ENCODE measurements at places on chromosomes 6 and 20.

DNA sequence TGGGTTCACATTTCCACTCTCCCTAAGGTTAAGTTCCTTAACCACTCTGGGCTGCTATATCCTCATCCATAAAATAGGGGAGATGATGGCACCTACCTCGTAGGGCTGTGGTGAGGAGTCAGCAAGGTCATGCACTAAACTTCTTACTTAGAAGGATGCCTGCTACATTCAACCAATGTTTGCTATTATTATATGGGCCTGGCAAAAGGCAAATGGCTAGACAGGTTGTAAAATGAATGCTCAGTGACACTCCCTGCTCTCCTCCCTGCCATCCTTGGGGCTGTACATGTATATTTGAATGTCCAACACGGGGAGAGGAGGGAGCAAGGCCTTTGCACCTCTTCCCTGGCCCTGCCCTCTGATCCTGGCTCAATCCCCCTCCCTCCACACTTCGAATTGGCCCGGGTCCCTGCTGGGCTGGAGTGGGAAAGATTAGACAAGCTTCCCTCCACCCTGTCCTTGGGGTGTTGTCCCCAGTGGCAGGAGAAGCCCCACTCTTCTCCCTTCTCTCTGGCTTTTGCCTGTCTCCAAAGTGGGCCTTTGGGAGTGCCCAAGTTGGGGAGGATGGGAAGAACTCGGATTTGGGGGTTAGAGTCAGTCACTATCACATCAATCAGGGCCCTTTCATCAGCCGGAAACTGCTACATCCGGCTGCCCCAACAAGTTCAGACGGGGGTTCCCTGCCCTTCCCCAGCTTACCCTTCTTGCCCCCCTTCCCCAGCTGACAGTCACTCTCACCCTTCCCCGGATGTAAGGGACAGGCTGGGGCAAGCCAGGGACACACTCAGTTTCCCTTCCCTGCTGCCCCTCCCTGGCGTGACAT lies 36.3 kb upstream of the VEGFA start:
- DNase-seq: no peak

- DNase-seq: peak; percentile 39
Measured at GRCh38 chr6:112927641-112928320, 580.7 kb downstream of the RFPL4B start.

DNA sequence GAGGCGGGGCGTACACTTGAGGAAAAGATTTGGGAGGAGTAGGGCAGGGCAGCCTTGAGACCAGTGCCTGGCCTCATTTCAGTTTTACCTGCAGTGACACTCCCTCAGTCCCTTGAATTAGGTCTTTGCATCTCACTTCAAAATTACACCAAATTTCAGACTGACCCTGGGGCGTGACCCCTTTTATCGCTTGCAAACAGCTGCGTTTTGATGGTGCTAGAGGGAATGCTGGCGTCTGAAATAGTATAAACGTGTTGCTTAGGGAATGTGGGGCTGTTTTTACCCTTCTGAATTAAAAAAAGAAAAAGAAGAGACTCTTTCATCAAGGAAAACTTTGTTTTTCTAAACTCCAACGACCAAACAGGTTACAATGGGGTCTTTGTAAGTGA lies 21.0 kb downstream of the COL9A1 start:
- no peak for DNase-seq

- DNase-seq: no peak
Measured at GRCh38 chr20:8292793-8293192, 160.7 kb downstream of the PLCB1 start.

DNA sequence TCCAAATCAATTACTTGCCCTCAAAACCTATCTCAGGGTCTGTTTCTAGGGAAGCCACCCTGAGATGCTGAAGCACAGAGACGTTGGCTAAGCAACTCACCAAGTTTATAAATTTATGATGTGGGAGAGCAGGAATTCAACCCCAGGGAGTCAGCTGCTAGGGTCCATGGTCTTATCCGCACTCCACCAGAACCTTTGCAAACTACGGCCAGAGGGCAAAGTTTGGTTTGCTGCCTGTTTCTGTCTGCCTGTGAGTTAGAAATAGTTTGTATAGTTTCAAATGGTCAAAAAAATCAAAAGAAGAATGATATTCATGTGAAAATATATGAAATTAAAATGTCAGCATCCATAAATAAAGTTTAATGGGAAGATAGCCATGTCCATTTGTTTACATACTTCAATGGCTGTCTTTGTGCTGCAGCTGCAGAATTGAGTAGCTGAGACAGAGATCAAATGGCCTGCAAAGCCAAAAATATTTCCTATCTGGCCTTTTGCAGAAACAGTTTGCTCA lies 83.7 kb upstream of the ZFP64 start:
- DNase-seq: no peak

DNA sequence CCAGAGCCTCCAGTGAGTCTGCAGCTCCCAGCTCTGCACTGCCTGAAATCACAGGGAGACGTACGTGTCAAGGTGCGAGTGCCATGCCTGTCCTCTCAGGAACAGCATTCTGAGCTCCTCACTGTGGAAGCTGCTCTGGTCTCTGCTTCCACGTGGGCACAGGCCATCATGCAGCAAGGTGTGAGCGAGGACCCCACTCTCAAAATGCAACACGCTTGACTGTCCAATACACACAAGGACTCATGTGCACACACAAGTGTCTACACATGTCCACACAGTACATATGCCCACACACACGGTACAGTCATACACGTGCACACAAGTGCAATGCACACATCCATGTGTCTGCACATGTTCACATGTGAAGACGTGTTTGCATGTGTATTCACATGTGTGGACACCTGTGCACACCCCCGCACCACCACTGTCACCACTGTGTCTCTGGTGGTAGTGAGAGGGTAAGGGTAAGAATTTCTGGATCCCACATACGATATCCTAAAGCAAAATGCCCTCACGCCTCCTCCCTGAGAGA lies 260.5 kb downstream of the DLL1 start:
- no peak for DNase-seq

DNA sequence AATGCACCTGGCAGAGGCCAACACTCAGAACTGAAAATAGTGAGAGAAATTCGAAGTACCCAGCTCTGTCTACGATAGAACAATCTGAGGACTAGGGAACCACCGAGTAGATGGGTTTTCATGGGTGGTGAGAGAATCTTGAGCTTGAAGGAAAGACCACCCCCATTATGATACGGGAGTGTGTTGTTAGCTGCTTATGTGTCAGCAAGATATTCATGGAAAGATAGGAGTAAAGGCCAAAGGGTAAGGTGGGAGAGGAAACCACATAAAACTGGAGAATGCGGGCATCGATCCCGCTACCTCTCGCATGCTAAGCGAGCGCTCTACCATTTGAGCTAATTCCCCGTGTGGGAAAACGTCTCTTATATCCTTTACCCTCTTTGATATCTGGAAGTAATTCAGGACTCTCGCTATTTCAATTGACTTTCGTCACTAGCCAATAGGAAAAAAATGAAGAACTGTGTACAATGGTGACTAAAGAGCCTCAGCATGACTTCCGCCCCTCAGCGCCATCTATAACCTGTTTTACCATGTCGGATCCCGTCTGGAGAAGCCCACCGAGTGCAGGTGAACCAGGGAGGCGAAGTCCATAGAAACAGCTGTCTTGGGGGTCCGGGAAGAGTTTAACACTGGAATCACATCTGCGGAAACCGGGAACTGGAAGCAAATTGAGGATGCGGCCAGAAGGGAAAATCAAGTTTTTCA lies 25.0 kb upstream of the ABT1 start:
- peak; percentile 90 for DNase-seq

DNA sequence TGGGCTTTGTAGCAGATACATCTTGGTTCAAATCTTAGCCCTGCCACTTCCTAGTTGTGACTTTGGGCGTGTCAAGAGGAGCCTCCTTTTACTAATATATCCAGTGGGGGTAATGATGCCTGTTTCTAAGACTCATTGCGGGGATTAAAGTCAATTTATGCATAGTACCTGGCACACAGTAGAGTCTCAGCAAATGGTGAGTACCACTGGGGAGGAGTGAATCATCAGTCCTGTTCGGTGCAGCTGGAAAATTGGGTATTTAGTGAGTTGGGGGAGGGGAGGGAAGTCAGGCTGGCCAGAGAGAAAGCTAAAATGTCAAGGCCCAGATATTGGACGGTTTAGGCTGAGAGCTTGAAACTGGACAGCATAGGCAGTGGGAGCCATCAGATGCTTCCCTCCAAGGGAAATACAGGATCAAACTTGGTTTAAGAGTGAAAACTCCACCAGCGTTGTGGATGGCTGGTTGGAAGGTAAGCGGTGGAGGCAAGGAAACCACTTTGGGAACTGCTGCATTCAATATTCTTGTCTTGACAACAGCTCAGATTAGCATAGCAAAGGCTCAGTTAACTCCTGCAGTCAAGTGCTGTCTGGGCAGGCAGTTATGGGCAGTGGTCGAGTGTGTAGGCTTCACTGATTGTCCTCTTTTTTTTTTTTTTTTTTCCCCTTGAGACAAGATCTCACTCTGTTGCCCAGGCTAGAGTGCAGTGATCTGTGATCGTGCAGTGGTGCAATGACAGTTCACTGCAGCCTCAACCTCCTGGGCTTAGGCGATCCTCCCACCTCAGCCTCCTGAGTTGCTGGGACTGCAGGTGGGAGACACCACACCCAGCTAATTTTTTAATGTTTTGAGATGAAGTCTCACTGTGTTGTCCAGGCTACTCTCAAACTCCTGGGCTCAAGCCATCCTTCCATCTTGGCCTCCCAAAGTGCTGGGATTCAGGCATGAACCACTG lies 12.9 kb downstream of the PPP1R16B start:
- DNase-seq: no peak

DNA sequence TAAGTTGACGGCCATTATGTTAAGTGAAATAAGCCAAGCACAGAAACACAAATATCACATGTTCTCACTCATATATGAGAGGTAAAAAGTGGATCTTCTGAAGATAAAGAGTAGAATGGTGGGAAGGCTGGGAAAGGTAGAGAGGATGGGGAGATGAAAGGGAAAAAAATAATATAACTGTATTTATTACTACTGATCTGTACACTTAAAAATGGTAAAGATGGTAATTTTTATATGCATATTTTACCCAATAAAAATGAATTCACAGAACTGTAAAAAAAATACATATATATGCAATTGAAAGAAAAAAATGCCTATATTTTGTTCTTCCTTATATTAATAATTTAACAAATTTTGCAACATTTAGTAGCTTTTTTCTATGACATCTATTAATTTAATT lies 694.4 kb upstream of the MARCKS start:
- DNase-seq: no peak

DNA sequence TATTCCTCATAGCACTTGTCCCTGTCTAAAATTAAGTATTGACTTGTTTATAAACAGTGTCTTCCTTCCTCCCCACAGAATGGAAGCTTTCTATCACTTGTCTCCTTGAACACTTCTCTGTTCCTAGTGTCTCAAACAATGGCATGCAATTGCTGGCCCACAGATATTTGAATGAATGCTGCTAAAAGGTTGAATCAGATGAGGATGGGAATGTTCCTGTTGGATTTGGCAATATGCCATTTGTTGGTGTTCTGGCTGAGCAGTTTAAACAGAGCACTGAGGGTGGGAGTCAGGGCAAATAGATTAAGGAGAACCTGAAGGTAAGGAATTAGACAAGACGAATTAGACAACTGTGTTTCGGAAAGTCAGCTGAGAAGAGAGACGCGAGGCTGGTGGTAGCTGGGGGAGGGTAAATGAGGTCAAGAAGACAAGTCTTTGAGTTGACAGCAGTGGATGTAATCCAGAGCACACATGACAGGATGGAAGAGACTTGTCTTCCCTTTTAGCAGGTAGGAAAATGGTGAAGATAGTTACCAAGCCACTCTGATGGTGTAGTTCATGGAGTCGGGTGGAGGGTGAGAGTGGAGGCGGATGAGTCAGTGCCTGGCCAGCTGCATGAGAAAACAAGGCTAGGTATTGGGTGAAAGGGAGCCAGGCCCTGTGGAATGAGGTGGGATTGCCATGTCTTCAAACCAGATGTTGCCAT lies 58.3 kb upstream of the GNRH2 start:
- peak; percentile 72 for DNase-seq

GRCh38 chr20:6704132-6704861 lies 63.2 kb upstream of the BMP2 start:
- DNase-seq: peak; percentile 90

DNA sequence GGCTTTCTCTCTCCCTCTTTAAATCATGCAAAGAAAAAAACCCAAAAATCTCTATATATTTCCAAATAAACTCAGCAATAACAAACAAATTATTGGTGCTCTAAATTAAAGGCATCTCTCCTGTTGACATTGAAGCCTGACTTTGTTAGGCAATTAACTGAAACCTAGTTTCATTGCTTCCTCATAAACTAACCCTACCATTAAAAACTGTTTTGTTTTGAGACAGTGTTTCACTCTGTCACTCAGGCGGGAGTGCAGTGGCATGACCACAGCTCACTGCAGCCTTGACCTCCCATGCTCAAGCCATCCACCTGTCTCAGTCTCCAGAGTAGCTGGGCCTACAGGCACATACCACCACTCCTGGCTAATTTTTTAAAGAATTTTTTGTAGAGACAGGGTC lies 34.9 kb downstream of the PIGU start:
- no peak for DNase-seq

GRCh38 chr6:124158024-124158423 lies 354.4 kb downstream of the NKAIN2 start:
- DNase-seq: no peak

GRCh38 chr6:126188279-126188909 lies 151.5 kb upstream of the CENPW start:
- peak; percentile 29 for DNase-seq

DNA sequence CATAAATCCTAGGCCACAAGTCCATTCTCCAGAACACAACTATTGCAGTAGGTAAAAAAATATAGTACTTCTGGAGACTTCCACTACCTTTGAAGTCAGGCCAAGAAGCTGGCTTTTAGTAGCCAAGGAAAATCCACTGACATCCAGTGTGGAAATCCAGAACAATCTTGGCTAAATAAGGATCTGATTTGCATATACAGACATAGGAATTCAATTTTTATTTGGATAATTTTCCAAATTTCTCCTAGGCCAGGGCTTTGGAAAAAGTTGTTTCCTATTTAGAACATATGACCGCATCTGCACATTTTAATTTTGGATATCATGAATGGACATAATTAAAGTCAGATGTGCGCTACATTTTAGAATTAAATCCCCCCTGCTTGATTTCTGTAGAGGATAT lies 100.2 kb downstream of the BCAS1 start:
- DNase-seq: no peak

GRCh38 chr6:31585491-31585890 lies 586 bp upstream of the LST1 start:
- DNase-seq: peak; percentile 27

All from EH (cell line).